ENCODE measurements at places on chromosomes 12 and 14. TPM values are rescaled to one million over a fixed set of nuclear protein-coding genes. Genes with fewer than 3 reads are reported as not detected.

GRCh38 chr14:57420986-57421385, 30.6 kb downstream of the NAA30 start:
- no peak for DNase-seq

GRCh38 chr14:91354979-91355685, 62.5 kb downstream of the CCDC88C start:
- no peak for DNase-seq

DNA sequence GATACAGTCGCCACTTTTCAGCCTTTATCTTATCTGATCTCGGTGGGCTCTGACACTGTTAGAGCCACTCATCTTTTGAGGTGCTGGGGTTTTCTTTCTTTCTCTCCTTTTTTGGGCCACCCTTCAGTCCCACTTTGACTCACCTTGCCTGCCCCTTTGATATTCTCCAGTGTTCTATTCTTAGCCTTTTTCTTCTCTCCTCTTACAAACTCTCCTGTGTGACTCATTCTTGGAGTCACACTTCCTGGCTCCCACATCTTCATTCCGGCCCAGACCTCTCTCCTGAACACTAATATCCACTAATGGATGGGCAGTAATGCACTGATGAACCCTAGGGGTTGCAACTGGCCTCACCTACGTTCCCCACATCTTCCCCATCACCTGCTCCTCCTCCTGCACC, 2.2 kb upstream of the DCD start:
- DNase-seq = no peak

GRCh38 chr14:104956290-104956890, 21.8 kb downstream of the AHNAK2 start:
- no peak for DNase-seq

DNA sequence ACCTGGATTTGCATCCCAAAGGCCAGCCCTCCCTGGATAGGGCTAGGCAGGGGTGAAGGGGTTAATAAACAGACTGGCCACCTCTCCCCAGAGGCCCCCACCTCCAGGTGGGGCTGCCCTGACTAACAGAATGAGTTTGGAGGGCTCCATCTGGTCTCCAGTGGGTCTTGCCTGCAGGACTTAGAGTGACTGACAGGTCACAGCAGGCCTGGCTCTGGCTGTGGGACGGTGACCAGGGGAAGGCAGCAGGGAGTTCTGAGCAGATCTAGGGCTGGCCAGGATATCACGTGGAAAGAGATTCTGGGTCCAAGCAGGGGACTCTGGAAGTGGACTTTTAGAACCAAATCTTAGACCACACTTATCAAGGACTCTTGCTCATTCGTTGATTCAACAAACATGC, 40.9 kb upstream of the LHX5 start:
- DNase-seq = no peak

- no peak for DNase-seq
Observed at GRCh38 chr14:52338051-52338681, 24.1 kb downstream of the PTGER2 start.

GRCh38 chr14:64266239-64266638, 27.9 kb downstream of the ESR2 start:
- DNase-seq = no peak

- peak; percentile 78 for DNase-seq
Observed at GRCh38 chr12:127716166-127716565, 550.8 kb upstream of the TMEM132C start.

GRCh38 chr12:2264651-2265232, 212.0 kb downstream of the CACNA1C start:
- no peak for DNase-seq

DNA sequence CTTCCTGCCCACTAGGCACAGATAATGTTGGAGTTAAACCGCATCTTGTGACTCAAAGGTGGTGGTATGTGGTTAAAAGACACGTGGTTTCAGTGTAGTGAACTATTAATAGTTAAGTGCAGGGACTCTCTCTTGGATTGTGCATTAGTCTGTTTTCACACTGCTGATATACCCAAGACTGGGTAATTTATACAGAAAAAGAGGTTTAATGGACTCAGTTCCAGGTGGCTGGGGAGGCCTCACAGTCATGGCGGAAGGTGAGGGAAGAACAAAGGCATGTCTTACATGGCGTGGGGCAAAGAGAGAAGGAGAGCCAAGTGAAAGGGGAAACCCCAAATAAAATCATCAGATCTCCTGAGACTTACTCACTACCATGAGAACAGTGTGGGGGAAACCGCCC, 362.3 kb downstream of the GLT1D1 start:
- DNase-seq = no peak

GRCh38 chr12:53585448-53586125, 40.6 kb downstream of the ATF7 start:
- DNase-seq = no peak

DNA sequence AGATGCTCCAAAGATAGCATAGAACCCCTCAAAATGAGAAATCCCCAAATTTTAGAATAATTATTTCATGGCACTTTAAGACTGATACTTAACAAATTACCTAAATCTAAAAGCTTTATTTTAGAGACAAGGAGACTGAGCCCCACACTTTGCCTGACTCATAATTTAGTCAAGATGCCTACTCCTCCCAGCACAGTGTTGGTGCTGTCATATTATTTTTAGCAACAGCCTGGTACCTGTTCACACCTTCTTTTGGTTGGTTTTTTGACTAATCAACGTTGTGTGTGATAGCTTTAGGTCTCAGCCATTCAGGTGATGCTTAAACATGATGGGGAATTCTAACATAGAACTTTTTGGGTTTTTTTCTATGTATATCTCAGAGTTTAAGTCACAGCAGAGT, 120.2 kb downstream of the SEC23A start:
- no peak for DNase-seq

DNA sequence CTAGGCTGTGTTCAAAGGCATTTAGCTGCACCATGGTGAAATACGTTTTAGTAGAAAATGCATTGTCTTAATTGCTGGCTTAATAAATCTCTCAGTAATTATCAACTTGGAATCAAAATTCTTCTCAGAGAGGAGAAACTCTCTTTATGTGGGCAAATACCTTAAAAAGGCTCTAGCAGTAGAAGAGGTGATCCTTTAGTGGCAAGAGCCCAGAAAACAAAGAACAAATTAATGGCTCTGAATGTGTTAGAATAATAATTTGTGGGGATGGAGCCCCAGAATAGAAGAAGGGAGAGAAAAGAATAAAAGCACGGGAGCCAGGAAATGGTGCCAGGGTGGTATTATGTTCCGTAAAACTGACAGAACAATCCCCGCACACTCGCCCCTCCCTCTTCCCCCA, 14.8 kb downstream of the TSPAN8 start:
- DNase-seq = no peak

- DNase-seq = no peak
Observed at GRCh38 chr12:14696265-14696741, at the start of gene GUCY2C. TSS of gene GUCY2C (minus strand) at chr12:14696599. CDS start at chr12:14696448, 151 bp downstream.

GRCh38 chr12:112473056-112473455, 54.3 kb downstream of the PTPN11 start:
- no peak for DNase-seq

GRCh38 chr12:19130224-19131024, 891 bp downstream of the PLEKHA5 start:
- DNase-seq = peak; percentile 36

DNA sequence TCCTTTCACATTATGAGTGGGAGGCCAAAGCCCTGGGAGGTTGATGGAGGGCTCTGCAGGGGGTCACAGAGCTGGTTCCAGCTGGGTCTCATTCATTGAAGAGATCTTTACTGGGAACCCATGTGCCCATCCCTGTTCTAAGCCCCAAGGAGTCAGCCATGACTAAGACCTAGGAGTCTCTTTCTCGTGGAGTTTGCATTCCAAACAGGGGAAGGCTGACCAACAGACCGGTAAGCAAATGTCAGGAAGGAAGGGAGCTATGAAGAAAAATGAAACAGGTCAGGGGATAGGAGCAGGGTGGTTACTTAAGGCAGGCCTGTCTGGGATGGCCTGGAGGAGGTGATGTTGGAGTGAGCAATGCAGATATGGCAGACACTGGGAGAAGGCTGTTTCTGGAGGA, 31.5 kb downstream of the SYNDIG1L start:
- DNase-seq = no peak

GRCh38 chr12:79174626-79175025, 310.1 kb downstream of the SYT1 start:
- peak; percentile 5 for DNase-seq

DNA sequence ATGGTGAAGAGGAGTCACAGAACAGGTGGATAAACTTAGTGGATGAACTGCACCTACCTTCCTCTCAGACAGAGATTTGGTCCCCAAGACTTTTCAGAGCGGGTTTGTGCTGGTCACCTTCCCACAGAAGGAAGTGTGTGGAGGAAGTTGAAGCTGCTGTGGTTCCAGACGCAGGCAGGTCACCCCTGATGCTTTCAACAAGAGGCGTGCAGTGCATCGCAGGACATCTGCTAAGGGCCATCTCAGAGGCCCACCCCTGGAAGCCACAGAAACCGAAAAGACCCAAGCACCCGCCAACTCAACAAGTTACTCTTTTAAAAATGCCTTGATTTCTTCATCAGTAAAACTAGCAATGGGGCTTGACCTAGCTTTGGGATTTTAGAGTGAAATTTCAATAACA, 1.0 kb upstream of the GPX2 start:
- DNase-seq = no peak

GRCh38 chr12:92424338-92424737, 278.5 kb upstream of the PLEKHG7 start:
- DNase-seq = no peak

DNA sequence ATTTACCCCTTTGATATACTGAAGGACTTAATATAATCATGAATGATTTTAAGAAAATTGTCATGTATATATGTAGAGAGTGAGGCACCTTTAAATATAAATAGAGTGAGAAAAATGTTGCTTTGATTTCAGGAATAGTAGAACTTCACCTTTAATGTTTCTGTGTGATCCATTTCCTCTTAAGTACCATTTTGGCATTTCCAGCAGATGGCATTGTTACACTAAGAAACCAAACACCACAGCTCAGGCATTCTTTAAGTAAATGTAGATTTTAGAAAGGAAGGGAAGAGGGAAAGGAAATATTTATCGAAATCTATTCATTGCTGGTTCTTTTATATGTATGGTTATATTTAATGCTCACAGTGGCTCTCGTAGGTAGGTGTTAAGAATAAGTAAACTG, 556.7 kb upstream of the FBXO33 start:
- no peak for DNase-seq

DNA sequence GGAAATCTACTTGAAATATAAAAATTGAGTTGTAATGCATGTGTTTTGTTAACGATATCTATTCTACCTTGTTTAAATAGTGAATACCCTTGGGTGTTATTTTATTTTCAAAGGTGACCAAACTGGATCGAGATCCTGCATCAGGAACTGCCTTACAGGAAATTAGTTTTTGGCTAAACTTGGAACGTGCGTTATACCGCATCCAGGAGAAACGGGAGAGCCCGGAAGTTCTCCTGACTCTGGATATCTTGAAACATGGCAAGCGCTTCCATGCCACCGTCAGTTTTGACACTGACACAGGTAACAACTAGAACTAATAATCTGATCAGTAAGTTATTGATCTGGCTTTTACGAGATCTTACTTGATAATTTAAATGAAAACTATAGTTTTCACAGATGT, 15.9 kb downstream of the DYNC1H1 start:
- no peak for DNase-seq

- DNase-seq = no peak
Observed at GRCh38 chr12:128008341-128008740, 258.6 kb upstream of the TMEM132C start.

DNA sequence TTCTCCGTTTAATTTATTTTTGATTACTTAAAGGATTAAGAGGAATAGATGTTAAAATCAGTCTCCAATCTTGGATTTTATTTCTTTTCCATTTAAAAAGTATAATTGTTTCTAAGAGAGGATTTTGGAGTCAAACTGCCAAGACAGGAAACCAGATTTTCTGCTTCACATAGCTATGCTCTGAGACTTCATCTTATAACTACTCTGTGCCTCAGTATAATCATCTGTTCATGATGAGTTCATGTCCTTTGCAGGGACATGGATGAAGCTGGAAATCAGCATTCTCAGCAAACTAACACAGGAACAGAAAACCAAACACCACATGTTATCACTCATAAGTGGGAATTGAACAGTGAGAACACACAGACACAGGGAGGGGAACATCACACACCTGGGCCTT, 9.0 kb upstream of the TAS2R31 start:
- no peak for DNase-seq

Gene C12orf54
- not detected for total RNA-seq

Gene KCNA5
- 2.9 TPM for total RNA-seq

Gene TMPRSS12
- total RNA-seq = not detected

Gene HOXC10
- total RNA-seq = not detected

Gene RPAP3
- total RNA-seq = 24.3 TPM

Gene LTB4R2
- 4.0 TPM for total RNA-seq

Gene NYNRIN
- 31.8 TPM for total RNA-seq

Gene MYF5
- total RNA-seq = not detected

Gene DAO
- not detected for total RNA-seq

Gene BEGAIN
- 6.0 TPM for total RNA-seq

Gene GPX2
- not detected for total RNA-seq

Gene KRT71
- 0.18 TPM for total RNA-seq

Gene FAM186B
- 0.18 TPM for total RNA-seq

Gene CRACR2A
- total RNA-seq = 5.4 TPM

Gene CCNT1
- total RNA-seq = 35.2 TPM

Gene IAPP
- total RNA-seq = not detected

Gene CLEC9A
- total RNA-seq = not detected
